ENCODE measurements at places on chromosomes 4 and X.

DNA sequence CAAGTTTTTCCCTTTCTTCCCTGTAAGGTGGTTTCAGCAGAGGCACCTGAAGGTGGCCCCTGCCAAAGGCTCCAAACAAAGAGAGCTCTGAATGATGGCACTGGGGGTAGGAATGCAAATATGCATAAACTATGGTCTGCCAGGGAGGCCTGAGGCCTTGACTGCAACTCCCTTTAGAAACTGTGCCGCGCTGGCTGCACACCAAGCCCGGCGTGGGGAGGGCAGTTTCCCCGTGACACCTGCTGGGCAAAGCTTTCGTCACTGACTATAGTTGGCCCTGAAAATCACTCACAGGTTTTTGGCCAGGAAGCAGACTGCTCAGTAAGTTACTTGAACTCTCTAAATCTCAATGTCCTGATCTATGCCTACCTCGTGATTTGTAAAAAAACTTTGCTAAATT, 97.8 kb upstream of the ATOH1 start:
- no peak for DNase-seq

DNA sequence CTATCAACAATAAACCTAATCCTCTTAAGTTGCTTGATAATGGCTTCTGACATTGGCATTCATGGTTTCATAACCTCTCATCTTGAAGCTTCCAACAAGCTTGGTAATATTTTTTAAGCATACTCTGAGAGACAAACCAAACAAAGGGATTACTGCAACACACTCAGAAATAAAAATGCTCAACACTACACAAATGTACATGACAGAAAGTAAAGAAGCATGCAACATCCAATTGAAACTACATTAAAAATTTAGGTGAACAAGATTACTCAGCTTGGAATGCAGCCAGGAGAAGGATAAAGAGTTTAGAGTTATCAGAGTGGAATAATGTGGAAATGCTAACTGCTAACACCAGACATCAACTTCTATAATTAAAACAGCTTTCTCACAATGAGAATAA, 1136.6 kb upstream of the PABPC4L start:
- DNase-seq = no peak

GRCh38 chr4:5142726-5143125, 91.4 kb downstream of the STK32B start:
- DNase-seq = no peak

GRCh38 chrX:23386726-23387125, 52.1 kb downstream of the PTCHD1 start:
- DNase-seq = no peak
